ENCODE measurements at places on chromosomes 3 and 15.

DNA sequence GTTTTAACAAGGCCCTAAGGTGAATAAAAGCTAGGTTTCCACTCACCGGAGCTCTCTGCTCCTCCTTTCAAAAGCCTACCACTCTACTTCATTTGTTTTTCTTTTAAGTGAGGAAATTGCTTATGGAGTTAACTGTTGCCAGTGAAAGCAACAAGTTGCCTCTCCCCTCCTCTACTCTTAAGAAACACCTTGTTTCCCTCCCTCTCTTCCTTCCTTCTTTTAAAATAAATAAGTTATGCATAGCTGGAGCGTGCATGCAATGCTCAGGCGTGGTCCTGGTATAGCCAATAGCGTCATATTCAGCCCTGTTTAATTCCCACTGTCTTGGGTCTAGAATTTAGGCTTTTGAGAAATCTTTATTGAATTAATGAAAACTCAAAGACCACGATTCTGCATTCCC is 101.1 kb upstream of the IGF1R start:
- no peak for DNase-seq

GRCh38 chr3:4503050-4503449 is 9.9 kb downstream of the ITPR1 start:
- DNase-seq, result no peak

DNA sequence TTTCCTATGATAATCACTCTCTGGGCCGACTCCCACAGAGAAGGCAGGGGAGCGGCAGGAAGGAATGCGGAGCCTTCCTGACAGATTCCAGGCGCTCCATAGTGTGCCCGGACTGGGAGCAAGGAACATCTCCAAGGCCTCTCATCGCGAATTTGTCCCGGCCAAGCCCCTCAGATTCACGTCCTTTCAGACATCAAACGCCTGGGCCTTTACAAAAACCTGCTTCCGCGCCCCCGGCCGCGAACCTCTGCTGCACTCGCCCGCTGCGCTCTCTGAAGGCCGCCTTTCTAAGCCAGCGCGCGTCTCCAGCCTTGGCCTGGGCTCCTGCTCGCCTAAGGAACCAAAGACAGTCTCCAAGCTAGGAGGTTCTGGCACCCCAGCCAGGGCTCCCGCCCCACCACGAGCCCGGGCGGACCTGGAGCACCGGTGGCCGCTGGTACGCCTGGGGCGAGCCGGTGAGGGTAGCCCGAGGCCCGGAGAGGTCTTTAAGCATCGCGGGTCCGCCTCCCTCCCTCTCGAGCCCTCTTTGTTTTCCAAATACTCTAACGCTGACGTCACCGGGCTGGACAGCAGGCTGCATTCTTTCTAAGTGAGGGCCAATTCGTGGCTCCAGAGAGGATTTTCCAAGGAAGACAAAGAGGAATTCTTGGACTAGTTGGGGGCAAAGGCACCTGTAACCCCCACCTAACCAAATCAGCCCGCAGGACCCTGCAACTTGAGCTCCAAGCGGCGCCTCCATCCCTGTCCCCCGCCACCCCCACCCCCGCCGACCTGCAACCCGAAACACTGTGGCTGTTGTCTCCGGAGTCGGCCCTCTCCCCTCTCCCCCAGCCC is 759 bp downstream of the AMOTL2 start:
- DNase-seq, result no peak

DNA sequence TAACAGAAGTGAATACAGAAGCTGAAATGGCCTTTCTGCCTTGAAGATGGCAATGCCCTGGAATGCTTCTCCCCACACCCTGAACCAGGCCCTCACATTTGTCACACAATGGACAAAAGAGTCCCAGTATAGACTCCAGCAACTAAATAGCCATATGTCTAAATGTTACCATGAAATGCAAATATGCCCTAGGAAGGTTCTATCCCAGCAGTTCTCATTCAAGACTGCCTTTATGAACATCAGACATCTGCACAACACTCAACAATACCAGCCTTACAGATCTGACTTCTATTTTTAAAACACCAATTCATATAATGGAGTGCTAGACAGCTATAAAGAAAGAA is 7.9 kb downstream of the ITGB5 start:
- no peak for DNase-seq

DNA sequence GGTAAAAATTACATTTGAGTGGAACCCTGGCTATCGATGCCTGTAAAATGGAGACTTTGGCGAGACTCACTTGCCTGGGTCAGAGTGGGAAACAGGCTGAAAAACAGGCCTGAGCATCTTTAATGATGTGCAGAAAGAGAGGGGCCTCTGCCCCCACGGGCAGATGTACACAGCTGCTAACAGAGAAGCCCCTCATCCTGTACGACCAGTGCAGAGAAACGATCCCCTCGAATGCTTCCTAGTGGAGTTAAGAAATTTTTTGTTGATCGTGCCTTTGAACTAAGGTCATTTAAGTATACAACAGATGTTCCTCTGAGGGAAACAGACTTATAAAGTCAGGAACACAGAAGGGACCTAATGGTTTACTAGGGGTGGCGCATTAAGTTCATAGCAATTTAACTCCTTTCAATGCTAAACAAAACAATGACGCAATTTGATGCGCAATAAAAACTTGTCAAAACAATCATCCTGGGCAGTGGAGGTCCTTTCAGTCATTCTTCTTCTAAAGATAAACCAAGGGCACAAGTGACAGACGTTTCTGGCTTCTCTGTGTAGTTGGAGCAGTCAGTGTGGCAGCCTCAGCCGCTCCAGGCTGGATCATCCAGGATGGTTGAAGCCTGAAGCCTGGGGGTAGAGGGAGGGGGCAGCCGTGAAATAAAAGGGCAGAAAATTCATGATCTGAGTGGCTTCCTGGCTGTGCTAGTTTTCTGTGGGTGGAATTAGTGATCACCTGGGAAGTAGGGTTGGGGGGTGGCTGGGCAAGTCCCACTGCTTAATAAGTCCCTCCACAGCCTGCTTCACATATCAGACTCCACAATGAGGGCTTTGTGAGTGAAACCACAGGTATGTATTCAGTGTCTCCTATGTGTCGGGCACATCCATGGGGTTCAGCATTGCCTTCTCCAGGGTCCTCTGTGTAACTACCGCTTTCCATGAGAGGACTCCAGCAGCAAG is 50.8 kb upstream of the MRPS22 start:
- no peak for DNase-seq

DNA sequence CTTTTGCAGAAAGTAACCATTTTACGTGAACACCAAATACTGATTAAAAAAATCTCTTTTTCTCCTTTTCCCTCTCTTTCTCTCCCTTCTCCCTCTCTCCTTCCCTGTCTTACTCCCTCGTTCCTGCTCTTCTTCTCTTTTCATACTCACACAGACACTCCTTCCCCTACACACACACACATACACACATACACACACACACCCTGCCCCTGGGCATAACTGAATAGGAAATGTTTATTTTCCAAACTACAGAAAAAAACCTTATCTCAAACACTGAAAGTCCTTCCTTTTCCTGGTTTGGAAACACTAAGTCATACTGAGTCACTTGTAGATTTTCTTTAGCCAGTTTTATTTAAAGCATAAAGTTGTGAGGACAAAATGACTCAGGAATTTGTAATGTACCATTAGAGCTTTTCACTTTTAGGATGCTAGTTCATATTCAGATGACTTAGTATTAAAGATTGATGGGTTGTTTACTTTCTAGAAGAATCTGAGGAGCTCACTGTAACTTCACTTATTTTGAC is 62.4 kb downstream of the MBNL1 start:
- DNase-seq, result no peak

GRCh38 chr3:184561913-184562877 is 610 bp downstream of the EPHB3 start:
- peak; percentile 12 for DNase-seq

DNA sequence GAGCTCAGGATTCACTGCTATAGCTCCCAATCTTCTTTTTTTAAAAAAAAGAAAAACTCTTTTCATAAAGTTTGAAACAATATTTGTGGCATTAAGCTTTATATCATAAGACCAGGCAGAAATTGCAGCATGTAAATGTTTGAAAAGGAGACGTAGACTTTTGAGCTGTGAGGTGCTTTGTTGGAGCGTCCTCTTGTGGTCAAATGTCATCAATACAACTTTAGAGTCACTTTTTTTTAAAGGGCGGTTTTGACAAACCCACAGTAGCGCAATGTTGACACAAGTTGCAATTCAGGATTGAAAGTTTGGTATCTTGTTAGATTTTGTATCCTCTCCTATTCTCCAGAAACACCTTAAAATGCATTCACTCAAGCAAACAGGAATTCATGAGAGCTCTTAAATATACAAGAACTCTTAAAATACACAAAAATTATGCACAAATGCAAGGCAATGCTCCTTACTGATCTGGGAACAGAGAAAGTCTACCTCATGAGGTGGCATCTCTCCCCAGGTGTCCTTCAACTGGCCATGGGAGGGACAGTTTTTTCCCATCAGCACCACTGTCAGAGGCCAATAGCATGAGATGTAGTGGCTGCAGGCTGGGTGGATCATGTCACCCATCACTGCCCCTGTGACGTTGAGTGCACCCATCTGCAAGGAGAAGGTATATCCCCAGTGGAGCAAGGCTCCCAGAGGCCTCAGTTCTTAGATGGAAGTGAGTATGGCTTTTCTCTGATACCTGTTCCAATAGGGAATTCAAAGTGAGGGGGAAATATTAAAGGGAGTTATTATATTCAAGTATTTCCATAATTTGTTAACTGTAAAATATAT is 70.7 kb downstream of the ANXA2 start:
- DNase-seq, result peak; percentile 71

GRCh38 chr3:55596212-55596611 is 109.1 kb upstream of the WNT5A start:
- DNase-seq, result no peak

DNA sequence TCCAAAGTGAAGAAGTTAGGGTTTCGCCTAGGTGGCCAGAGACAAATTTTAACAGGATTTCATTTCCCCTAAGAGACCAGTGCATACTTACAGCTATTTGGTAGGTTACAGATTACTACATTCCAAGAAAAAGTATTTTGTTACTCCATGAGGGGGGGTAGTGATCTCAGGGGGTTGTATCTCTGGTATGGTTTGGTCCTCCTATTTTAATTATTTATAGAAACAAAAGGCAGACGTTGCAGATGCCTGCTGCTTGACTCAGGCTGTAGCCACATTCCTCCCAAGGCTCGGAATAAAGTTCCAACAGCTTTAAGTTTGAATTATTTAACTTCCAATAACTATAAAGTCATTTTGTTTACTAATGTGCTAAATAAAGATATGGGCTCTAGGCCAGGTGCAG is 1.3 kb upstream of the TRIM59 start:
- DNase-seq, result no peak

- DNase-seq, result peak; percentile 38
These were observed 121.2 kb downstream of the TLE3 start for GRCh38 chr15:69976366-69976994.

- DNase-seq, result no peak
These were observed 653.6 kb downstream of the NAALADL2 start for GRCh38 chr3:175512700-175513099.

- no peak for DNase-seq
These were observed 28.9 kb downstream of the ALDH1A2 start for GRCh38 chr15:58036579-58036978.

DNA sequence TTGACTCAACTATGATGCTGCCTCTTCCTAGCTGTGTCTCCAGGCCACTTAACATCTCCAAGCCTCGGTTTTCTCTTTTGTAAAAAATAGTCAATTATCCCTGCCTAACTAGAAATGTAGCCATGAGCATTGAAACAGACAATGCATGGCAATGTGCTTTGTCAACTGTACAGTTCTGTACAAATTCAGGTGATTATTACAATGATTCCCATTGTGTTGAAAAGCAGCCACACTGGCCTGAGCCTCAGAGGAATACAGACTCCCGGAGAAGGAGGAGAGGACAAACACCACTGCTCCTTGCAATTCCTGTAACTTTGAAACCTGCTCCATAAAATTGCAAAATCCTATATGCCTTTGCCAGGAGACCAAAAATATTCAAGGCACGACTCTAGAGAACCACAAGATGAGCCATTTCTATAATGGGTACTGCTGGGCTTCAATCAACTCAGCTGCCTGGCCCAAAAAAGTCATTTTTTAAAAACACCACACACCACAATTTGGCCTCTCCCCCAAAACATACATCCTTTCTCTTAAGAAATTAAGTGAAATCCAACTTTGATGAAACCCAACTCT is 28.6 kb downstream of the DAPK2 start:
- no peak for DNase-seq

DNA sequence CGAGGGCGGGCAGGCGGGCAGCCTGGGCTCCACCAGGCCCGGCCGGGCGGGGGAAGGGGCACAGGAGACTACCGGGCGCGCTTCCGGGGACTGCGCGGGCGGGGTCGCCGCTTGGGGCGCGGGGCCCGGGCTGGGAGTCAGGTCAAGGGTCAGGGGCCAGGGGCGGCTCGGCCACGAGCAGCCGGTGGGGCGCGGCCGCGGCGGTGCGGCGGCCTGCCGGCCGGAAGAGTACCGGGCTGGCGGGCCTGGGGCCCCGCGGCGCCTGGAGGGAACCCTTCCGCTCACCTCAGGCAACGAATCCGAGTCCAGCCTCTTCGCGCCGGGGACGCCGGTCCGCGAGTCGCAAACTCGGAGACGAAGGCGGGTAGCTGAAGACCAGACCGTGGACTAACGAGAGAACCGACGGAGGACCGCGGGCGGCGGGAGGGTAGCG is 225 bp downstream of the RHOA start:
- DNase-seq, result peak; percentile 68

DNA sequence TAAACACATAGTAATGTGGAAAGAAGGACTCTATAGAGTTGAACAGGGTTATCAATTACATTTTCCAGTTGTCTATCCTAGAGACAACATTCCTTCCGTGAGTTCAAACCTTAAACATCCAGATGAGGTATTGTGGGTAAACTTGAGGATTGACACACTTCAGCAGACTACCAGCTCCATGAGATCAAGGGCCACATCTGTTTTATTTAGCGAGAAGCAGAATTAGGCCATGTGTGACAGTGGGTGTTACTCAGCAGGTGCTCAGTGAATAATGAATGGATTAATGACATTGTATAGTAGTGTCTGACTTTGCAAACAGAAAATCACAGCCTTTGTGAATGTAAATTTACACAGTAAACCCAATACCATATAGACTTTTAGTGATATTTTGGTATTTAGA is 941.1 kb upstream of the CFAP20DC start:
- DNase-seq, result no peak

DNA sequence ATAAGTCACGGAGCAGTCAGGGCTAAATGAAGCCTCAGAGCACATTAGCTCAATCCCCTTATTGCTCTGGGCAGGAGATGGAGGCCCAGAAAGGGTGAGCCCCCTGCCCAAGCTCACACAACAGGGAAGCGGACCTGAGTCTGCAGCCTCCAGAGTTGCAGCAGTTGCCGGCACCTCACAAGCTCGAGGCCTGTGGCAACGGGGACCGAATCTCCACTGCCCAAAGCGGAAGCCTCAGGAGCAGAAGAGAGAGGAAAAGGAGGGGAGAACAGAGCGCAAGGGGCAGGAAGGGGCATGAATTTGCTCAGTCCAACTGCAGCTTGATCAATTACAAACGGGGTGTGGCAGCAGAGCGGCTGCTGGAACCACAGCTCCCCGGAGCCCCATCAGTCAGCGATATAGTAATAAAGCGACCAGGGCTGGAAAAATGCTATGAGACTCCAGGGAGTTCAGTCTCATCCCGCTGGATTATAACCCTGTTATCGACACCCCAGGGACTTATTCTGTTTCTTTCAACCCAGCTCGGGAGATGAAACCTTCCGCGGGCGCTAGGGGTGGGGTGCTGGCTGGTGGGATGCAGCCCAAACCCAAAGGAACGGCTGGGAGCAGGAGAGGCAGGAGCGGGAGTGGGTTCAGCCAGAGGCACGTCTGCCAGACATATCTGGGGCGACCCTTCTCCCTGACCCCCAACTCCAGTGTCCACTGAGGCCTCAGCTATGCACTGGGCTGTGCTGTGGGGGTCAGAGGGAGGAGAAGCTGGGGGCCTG is 219.7 kb upstream of the LINGO1 start:
- no peak for DNase-seq

- no peak for DNase-seq
These were observed 464.1 kb upstream of the RARB start for GRCh38 chr3:24963762-24964625.

Measured in CD4-positive, alpha-beta T cell treated with Interleukin-17A for 1 hour (primary cell).